ENCODE measurements at places on chromosomes 1 and 21.

DNA sequence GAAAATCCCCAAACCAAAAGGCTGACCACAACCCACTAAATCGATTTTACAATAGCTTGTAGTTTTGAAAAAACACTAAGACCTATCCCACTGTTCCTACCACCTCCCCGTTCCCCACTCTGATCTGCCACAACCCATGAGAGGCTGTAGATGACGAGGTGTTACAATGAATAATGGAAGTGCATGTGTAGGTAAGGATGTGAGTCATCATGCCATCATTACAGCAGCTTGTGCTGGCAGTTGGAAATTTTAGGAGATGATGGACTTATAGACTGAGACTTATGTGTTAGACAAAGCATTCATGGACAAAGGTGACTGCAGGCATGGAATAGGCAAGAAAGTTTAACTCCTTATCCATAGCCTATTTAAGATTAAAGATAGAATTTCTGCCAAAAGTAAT lies 184.7 kb upstream of the CACYBP start:
- DNase-seq, result no peak

- DNase-seq, result peak; percentile 19
Measured at GRCh38 chr1:112674986-112675727, 698 bp downstream of the MOV10 start.

- no peak for DNase-seq
Measured at GRCh38 chr21:38905752-38906151, 100.0 kb downstream of the ETS2 start.

- no peak for DNase-seq
Measured at GRCh38 chr1:167670563-167670962, 40.5 kb downstream of the RCSD1 start.

GRCh38 chr1:71919811-71920509 lies 362.4 kb downstream of the NEGR1 start:
- DNase-seq, result no peak

- no peak for DNase-seq
Measured at GRCh38 chr1:204126386-204126785, 25.5 kb downstream of the ETNK2 start.

DNA sequence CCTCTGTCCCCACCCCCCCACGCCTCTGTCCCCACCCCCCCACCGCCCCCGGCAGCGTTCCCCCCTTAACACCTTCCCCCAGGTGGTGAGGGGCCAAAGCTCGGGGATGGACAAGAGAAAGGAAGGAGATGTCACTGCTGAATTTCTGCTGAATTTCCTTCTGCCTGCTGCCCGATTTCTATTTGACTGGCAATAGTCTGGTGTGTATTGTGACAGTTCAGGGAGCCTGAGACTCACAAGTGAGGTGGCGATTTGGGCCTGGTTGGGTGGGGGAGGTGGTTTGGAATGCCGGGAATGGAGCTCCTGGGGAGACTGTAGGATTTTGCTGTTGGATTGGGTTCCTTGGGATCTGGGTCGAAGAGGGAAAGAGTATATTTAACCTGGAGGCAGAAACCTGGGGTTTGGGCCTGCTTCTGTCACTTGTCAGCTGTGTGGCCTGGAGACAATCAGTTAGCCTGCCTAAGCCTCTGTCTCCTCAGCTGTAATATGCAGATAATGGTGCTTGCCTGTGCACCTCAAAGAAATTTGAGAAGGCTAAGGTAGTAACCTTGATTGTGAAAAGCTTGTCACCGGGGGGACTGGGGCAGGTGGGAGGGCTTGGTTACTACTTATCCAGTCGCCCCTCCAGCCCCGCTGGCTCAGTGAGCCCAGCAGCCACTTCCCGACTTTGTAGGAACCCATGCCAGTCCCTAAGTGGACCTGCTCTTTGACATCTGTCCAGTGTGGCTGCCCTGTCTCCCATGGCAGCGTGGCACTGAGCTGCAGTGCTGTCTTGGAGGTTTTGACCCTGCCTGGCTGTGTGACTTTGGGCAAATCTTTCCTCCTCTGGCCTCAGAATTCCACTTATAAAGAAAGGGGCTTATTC lies 7.7 kb upstream of the LMNA start:
- DNase-seq, result no peak

DNA sequence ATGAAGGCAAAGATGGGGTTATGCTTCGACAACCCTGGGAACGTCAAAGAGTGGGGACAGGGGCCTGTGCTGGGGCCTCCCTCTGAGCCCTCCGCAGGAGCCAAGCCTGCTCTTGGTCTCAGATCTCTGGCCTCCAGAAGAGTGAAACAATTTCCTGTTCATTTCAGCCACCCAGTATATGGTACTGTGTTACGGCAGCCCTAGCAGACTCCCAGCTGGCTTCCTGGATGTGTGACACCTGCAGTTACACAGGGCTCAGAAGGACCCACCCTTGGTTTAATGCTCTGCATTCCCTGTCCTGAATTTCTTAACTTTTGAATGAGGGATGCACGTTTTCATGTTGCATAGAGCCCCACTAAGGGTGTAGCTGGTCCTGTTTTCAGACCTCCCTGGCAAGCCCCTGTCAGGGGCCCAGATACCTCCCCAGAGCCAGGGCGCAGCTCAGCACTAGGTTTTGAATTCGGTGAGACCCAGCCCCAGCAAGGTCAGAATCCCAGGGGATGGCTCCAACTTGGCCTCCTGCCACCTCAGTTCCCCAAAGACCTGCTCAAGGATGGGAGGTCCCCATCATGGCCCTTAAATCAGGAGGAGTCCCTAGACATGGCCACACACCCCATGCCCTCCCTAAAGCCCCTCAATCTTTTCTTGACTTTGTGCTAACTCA lies 79.0 kb upstream of the IFFO2 start:
- DNase-seq, result no peak

DNA sequence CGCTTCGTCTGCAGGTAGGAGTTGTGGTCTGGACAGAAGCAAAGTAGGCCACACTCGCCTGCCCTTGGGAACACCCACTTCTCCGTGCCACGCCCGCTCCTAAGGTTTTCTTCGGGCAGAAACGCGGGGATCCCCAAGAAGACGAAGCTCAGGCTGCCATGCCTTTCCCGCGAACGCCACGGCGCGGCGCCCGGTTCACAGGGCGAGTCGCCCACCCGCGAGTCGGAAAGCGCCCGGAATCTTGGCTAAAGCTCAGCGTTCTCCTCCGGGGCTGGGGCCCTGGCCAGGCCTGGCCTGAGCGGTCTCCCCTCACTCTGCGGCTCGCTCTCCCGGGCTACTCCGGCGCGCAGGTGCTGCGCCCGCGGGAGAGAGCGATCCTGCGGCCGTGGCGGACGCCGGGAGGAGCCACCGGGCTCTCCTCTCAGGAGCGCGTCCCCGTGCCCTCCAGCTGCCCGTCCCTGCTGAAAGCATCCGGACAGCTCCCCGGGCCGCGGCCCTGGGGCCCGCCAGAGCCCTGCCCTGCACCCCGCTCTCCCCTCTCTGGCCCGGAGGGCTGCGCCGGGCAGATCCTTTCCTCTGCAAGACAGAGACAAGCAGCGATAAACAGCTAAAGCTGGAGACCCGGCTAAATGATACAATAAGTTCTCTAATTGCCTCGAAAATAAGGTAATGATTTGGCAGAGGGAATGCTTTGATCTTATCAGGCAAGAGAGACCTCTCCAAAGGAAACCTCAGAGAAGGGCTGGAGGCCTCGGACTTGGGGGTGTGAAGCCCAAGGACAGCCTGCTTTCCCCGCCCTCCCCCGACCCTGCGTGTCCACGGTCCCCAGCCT lies 6.7 kb upstream of the WNT2B start:
- peak; percentile 37 for DNase-seq

DNA sequence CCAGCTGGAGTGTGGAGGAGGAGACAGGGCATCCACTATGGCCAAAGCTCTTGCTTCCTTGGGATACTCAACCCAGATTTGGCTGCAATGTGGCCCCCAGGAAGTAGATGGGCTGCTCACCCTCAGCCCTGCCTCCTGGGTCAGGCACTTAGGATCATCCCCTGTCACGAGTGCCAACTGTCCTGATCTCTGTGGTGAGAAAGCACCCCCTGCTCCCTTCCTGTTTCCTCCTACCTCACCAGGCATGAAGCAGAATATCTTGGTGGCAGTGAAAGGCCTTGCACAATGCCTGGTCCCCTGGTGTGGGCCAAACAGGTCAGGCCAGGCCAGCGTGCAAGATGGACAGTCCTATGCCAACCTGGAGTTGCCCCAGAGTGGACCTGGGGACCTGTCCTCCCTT lies 211.7 kb downstream of the GRIK3 start:
- DNase-seq, result no peak

GRCh38 chr1:206776229-206776628 lies 3.9 kb upstream of the IL10 start:
- no peak for DNase-seq

- no peak for DNase-seq
Measured at GRCh38 chr1:205800427-205800826, 12.6 kb downstream of the SLC41A1 start.

- no peak for DNase-seq
Measured at GRCh38 chr1:158048371-158049067, 55.1 kb downstream of the KIRREL1 start.

- no peak for DNase-seq
Measured at GRCh38 chr1:11461531-11462137, 17.3 kb upstream of the DISP3 start.

GRCh38 chr1:44111861-44112260 lies 6.8 kb upstream of the KLF17 start:
- no peak for DNase-seq

DNA sequence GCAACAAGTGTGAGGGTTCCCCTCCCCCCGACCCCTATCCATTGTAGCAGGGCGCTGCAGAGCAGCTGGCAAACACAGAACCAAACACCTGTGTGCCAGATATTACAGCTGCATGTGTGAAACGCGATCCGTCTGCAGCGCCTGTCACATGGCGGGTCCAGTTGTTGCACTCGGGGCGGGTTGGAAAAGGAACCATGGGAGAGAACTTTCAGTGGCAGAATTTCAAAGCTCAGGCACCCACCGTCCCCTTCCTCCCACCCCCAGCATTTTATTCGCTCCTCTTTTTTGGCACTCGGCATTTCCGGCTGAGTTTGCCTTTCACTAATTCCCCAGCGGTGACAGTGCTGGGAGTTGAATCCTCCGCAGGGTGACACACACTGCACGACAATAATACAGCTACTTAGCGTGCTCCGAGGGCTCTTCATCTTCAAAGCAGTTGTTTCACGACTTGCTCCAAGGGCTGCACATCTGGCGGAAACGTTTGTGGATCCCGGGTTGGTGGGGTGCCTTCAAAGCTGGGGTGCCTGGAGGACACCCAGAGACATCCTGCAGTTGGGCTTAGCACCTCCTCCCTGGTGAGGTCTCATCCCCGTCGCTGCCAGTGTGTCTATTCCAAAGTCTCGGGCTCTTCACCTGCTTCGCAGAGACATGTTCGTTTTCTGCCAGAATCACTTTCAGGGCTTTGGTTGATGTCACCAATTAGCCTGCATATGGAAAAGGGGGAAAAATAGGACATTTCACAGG lies 180.7 kb downstream of the ZBTB18 start:
- DNase-seq, result no peak

DNA sequence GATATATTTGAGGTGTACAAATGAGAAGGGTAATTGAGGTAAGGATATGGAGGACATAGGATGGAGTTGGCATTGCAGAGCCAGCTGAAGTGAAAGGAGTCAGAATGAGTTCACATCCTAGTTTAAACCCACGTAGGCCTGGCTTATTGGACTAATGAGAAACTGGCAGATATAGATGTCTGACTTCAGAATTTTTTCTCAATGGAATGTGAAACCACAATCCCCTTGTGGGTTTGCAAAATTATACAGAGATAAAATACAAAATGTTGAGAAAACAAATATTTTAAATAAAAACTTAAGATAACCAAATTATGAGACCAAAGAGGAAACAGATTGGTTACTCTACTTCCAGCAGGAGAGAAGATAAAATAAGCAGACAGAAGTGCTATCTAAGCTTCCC lies 277.4 kb upstream of the LRRC7 start:
- no peak for DNase-seq

DNA sequence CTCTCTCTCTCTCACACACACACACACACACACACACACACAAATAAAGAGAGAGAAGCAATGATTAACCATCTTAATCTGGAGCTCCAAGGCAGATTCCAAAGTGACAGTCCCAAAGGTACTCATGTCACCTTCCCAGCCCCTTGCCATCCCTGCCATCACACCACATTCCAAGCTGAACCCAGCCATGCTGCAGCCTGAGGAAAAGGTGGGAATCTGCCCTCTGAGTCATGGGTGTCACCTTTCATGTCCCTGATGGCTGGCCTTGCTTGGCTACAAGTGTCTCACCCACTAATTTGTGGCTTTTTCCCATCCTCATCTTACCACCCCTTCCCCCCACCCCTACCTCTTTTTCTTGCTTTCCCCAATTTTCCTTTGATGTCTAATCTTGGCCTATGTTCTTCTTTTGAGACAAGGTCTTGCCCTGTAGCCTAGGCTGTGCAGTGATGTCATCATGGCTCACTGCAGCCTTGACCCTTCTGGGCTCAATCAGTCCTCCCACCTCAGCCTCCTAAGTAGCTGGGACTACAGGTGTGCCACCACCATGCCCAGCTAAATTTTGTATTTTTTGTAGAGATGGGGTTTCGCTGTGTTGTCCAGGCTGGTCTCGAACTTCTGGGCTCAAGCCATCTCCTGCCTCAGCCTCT lies 3.2 kb downstream of the ANXA9 start:
- DNase-seq, result no peak

DNA sequence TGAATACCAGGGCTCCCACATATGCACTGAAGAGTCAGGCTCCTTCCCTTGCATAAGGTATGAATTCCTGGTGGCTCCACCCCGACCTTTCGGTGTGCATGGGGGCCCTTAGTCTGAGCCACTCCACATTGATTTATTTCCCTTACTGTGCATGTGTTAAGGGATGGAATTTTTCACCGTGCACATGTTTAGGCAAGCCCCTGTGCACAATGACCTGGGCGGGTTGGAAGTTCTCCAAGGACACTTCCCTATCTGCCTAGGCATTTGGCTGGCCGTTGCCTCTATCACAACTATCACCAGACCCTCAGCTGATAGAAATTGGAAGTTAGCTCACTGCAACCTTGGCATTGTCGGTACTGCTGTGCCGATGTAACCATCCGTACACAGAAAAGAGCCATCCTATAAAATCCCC lies 9.7 kb downstream of the S100A6 start:
- DNase-seq, result no peak

GRCh38 chr1:188949701-188950100 lies 1528.0 kb downstream of the BRINP3 start:
- DNase-seq, result no peak

GRCh38 chr1:61486783-61487536 lies 238.0 kb downstream of the TM2D1 start:
- no peak for DNase-seq

DNA sequence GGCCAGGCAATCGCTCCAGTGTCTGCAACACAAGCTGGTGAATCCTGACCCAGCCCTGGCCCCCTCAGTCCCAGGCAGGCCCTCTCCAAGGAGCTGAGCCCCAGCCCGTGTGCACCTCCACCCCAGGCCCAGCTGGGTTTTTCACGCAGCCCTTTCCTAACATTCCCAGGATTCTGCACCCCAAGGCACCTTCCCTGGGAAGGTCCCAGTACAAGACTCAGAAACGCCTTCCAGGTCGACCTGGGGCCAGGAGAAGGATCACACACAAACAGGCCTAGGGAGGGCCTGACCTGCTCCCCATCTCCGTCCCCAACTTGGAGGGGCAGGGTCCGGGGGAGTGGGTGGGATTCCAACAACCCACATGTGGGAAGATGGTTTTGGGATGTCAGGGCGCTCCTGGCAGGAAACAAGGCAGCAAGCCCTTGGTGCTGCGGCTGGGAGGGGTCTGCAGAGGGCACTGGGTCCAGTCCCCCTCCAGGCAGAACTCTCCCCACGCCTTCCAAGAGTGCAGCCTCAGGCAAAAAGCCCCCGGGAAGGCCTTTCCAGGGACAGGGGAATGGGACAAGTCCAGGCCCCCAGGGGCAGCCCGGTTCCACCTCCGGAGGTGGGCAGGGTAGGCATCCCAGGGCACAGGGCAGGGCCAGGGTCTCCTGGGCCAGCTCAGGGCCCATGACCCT lies 58.3 kb downstream of the KCNAB2 start:
- DNase-seq, result no peak
